Activated T-helper 2 cell treated with anti-CD3 and anti-CD28 coated beads, Interferon-gamma antibody, Interleukin-2, Interleukin-4, amounts not matched to agents 10 μg/mL and 5 μg/mL and 100 μg/mL, durations not matched to agents 14 hours and 24 hours and 36 hours (primary cell): ENCODE measurements at places on chromosomes 4 and X. TPM values are rescaled to one million over a fixed set of nuclear protein-coding genes. Genes with fewer than 3 reads are reported as not detected.

The CT45A1 gene
- total RNA-seq, result not detected in 2 replicates

The MAMLD1 gene
- 12.9 and 18.4 TPM in 2 replicates for total RNA-seq

The PWWP3B gene
- not detected in 2 replicates for total RNA-seq

The RASGEF1B gene
- 0.39 and 0.55 TPM in 2 replicates for total RNA-seq

The ABHD18 gene
- total RNA-seq, result 21.0 and 23.9 TPM in 2 replicates

The GRID2 gene
- total RNA-seq, result not detected in 2 replicates

The PDE5A gene
- 0.25 and 0.32 TPM in 2 replicates for total RNA-seq

DNA sequence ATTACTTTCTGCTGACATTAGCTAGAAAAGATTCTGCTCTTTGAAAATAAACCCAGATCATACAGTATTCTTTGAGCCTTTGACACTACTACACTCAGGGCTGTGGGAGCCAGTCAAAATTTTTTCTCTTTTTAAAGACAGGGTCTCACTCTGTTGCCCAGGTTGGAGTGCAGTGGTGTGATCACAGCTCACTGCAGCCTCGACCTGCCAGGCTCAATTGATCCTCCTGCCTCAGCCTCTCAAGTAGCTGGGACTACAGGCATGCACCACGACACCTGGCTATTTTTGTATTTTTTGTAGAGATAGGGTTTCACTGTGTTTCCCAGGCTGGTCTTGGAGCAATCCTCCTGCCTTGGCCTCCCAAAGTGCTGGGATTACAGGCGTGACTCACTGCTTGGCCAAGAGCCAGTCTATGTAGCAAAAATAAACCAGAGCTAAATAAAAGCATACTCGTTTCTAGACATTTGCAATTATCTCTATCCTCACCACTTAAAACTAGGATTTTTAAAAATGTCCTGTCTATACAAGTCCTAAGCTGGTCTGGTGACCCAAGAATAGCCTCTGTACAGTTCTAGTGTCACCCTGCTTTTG, 43.2 kb downstream of the AKAP4 start:
- DNase-seq, result no peak
- H3K36me3 ChIP-seq, result no peaks in the 10 kb centered on the region
- no peaks in the 10 kb centered on the region for H3K4me1 ChIP-seq

GRCh38 chrX:97849951-97850350, 966.2 kb downstream of the RPA4 start:
- no peaks in the 10 kb centered on the region for H3K36me3 ChIP-seq
- H3K4me3 ChIP-seq, result no peak overlapping the region
- H3K27me3 ChIP-seq, result no peaks in the 10 kb centered on the region
- no peak for DNase-seq
- no peak overlapping the region for H3K27ac ChIP-seq

GRCh38 chr4:81740487-81740886, 268.8 kb upstream of the RASGEF1B start:
- H3K4me1 ChIP-seq, result no peaks in the 10 kb centered on the region
- H3K4me3 ChIP-seq, result no peak overlapping the region
- no peaks in the 10 kb centered on the region for H3K36me3 ChIP-seq
- peaks cover 6% of the 10 kb centered on the region for H3K27me3 ChIP-seq
- no peak for DNase-seq

GRCh38 chr4:33086331-33086925, 2366.3 kb downstream of the PCDH7 start:
- DNase-seq, result no peak
- H3K27me3 ChIP-seq, result no peaks in the 10 kb centered on the region
- no peaks in the 10 kb centered on the region for H3K36me3 ChIP-seq

- no peak overlapping the region for H3K27ac ChIP-seq
- no peak overlapping the region for H3K4me3 ChIP-seq
- H3K4me1 ChIP-seq, result no peaks in the 10 kb centered on the region
- peaks cover 21% of the 10 kb centered on the region for H3K27me3 ChIP-seq
- DNase-seq, result no peak
These were observed 188.9 kb downstream of the COL25A1 start for GRCh38 chr4:109113521-109113920.

DNA sequence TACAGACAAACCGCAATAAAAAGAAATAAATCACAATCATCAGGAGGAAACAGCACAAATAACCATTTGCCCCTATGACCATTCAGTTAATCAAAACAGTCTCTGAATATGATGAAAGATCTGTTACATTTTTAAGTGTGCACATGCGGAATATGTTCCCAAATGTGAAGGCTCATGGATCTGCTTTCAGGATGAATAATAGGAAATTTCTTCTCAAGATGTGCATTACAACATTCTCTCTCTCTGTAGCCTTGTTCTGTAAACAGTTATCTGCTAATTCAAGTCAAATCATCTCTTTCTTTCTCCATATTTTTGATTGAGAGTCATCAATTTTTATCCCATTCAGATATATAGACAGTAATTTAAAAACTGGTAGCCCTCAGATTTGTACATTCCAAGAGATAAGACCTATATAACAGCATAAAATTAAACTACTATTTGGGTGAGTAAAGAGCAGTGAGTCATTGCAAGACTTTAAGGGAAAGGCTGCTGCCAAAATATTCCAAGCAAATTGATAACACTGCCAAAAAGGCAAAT, 433.9 kb upstream of the ATOH1 start:
- no peak overlapping the region for H3K4me3 ChIP-seq
- no peaks in the 10 kb centered on the region for H3K36me3 ChIP-seq
- H3K27me3 ChIP-seq, result no peaks in the 10 kb centered on the region
- H3K4me1 ChIP-seq, result no peaks in the 10 kb centered on the region
- DNase-seq, result no peak

GRCh38 chrX:19889582-19890342, 2.4 kb upstream of the SH3KBP1 start:
- no peaks in the 10 kb centered on the region for H3K36me3 ChIP-seq
- no peak overlapping the region for H3K4me3 ChIP-seq
- no peaks in the 10 kb centered on the region for H3K27me3 ChIP-seq
- peak; percentile 11 for DNase-seq

DNA sequence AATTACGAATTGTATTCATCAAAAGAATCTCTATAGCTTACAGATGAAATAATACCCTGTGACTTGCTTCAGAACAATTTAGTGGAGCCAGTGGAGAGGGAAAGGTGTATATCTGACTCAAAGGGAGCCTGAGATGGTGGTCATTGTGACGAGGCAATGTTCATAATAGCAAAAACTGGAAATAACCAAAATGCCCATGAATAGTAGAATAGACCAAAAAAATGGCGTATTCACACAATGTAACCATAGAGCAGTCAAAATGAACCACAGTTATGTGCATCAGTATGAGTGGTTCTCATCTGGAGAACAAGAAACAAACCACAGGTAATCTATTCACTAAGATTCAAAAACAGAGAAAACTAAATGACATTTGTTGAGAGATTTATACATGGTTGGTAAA, 125.3 kb upstream of the CLNK start:
- no peak for DNase-seq
- no peak overlapping the region for H3K27ac ChIP-seq
- H3K36me3 ChIP-seq, result peaks cover 3% of the 10 kb centered on the region
- no peak overlapping the region for H3K4me3 ChIP-seq

DNA sequence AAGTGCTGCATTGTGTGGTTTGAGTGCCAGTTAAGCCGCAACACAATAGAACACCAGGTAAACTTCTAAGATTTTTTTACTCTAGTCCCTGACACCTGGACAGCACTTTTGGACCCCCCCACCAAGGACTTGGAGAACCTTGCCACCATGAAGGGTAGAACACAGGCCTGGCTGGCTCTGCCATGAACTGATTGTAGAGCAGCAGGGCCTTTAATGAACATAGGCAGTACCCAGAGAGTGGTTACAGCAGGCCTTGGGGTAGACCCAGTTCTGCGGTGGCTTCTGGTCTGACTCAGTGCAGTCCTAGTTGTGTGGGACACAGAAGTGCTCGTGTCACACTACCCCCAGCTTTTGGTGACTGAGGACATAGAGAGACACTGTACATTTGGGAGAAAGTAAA, 648.3 kb downstream of the PCDH19 start:
- no peak for DNase-seq
- no peaks in the 10 kb centered on the region for H3K36me3 ChIP-seq
- no peak overlapping the region for H3K27ac ChIP-seq
- no peaks in the 10 kb centered on the region for H3K27me3 ChIP-seq
- no peaks in the 10 kb centered on the region for H3K4me1 ChIP-seq
- H3K4me3 ChIP-seq, result no peak overlapping the region

DNA sequence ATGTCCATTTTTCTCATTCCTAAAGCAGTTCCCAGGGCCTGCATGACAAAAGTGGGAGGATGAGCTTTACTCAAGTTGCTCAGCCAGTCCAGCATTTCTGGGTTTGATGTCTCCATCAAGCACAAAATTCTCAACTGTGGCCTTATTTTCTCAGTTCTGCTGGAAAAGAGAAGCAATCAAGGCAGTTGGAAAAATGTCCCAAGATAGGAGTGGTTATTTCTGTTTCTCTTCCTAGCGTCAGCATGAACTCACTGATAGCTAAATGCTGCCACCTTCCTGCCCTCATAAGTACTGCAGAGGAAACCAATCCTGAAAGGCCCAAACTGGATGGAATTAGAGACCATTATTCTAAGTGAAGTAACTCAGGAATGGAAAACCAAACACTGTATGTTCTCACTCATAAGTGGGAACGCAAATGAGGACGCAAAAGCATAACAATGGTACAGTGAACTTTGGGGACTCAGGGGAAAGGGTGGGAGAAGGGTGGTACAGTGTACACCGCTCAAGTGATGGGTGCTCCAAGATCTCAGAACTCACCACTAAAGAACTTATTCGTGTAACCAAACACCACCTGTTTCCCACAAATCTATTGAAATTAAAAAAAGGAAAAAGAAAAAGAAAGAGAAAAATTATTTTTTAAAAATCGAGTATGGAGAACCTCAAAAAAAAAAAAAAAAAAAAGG, 29.6 kb downstream of the ADH7 start:
- H3K4me3 ChIP-seq, result no peak overlapping the region
- peaks cover 21% of the 10 kb centered on the region for H3K4me1 ChIP-seq
- no peak overlapping the region for H3K27ac ChIP-seq
- H3K36me3 ChIP-seq, result no peaks in the 10 kb centered on the region
- H3K27me3 ChIP-seq, result peaks cover 10% of the 10 kb centered on the region

DNA sequence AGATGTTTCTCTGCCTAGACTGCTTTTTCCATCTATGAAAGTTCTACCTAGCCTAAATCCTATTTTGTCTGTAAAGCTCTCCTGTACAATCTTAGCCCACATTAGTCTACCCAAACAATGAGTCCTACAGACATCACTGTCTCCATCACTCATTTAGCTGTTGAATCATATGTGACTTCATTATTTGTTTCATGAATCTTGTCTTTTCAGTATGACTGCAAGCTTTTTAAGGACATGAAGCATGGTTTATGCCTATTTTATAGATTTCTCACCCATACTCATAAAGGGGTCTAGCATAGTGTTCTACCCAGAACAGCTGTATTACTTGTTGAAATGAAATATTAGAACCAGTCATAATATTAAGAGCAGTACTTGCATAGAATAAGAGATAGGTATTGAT, 13.0 kb downstream of the AMMECR1 start:
- no peak for DNase-seq
- H3K27me3 ChIP-seq, result no peaks in the 10 kb centered on the region
- H3K27ac ChIP-seq, result no peak overlapping the region
- peaks cover 9% of the 10 kb centered on the region for H3K4me1 ChIP-seq
- H3K36me3 ChIP-seq, result peaks cover 11% of the 10 kb centered on the region

DNA sequence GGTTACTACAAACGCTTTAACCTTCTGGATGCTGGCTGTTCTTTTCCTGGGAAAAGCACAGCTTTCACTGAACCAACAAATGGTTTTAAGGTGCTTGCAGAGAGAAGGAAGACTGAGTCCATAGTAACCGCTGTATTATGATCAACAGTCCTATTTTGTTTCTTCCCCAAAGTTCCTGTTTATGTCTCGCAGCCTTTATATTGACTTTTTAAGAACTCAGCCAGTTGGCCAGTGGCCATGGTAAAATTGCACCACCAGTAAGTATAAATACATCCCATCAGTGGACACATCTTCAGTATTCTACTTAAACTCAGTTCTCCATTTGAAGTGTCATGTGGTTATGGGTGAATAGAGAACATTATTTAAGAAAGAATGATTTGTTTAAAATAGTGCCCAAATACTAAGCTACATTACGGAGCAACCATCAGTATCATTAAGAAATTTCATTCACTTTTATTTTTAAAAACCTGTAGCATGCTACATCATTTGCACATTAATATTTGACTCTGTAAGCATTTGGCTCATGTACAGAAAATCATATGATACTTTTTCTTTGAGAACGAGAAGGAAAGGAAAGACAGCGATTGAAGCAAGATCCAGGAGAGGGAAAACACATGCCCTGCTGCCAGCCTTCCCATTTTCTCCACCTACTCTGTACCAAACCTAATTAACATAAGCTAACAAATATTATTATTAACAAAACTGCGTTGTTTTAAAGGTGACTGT, 287.0 kb downstream of the ARHGAP24 start:
- H3K27ac ChIP-seq, result no peak overlapping the region
- no peak for DNase-seq
- no peaks in the 10 kb centered on the region for H3K36me3 ChIP-seq
- H3K27me3 ChIP-seq, result no peaks in the 10 kb centered on the region
- no peak overlapping the region for H3K4me3 ChIP-seq

- no peaks in the 10 kb centered on the region for H3K27me3 ChIP-seq
- peaks cover 5% of the 10 kb centered on the region for H3K4me1 ChIP-seq
- H3K27ac ChIP-seq, result peak overlapping the region; percentile 69
- no peak overlapping the region for H3K4me3 ChIP-seq
- no peaks in the 10 kb centered on the region for H3K36me3 ChIP-seq
These were observed 40.5 kb upstream of the GPR78 start for GRCh38 chr4:8539661-8540060.

DNA sequence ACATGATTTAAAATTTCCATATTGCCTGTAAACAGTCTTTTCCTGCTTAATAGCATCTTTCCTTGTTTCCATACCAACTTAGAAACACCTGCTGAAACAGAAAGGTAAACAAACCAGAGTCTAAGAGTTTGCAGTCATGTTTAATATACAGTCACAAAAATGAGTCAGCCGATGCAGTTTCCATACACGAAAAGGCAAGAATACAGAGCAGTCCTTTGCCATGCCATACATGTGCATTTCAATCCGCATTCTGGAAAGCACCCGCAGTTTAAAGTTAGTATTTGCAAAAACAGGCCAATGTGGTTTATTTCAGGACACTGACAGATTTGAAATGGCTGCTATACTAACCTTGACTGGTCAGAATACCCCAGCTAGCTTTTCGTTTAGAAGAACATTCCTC, 32.1 kb downstream of the ASB5 start:
- H3K36me3 ChIP-seq, result no peaks in the 10 kb centered on the region
- H3K27me3 ChIP-seq, result peaks cover 3% of the 10 kb centered on the region
- H3K27ac ChIP-seq, result no peak overlapping the region
- H3K4me1 ChIP-seq, result no peaks in the 10 kb centered on the region
- H3K4me3 ChIP-seq, result no peak overlapping the region

DNA sequence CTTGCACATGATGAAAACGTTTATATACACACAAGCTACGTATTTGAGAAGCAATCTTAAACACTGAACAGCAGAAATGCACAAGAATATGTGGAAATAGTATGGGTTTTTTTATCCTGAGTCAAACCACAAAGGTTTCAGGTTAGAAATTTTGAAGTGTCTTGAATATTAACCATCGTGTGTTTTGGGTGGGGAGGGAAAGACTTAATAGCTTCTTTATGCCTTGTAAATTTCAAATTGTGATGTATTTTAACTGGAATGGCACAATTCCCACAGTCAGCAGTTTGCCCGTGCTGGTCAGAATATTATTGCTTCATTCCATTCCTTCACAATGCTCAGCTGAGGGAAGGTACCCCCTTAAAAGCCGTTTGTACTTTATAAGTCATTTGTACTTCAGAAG, 67.4 kb upstream of the WDR1 start:
- no peak overlapping the region for H3K4me3 ChIP-seq
- no peak overlapping the region for H3K27ac ChIP-seq
- H3K4me1 ChIP-seq, result peaks cover 40% of the 10 kb centered on the region
- peaks cover 20% of the 10 kb centered on the region for H3K36me3 ChIP-seq
- DNase-seq, result no peak
- H3K27me3 ChIP-seq, result no peaks in the 10 kb centered on the region
